H54 (cell line): ENCODE measurements at places on chromosomes 13 and 19.

GRCh38 chr13:104592127-104592526 is 1525.9 kb upstream of the SLC10A2 start:
- no peak for DNase-seq

GRCh38 chr13:100314132-100314910 is 225.4 kb downstream of the PCCA start:
- no peak for DNase-seq

DNA sequence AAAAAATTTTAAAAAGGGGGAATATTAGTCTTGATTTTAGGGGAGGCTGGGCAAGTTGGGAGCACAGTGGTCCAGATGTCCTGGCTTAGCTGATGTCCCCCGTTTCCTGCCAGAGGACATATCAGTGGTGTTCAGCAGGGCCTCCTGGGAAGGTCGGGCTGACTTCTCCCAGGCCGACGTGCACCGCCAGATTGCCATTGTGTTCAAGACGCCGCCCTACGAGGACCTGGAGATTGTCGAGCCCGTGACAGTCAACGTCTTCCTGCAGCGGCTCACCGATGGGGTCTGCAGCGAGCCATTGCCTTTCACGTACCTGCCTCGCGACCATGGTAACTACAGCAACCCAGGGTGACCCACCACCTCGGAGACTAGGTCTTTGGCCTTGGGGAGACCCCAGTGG is 6.4 kb upstream of the CLASRP start:
- no peak for DNase-seq

DNA sequence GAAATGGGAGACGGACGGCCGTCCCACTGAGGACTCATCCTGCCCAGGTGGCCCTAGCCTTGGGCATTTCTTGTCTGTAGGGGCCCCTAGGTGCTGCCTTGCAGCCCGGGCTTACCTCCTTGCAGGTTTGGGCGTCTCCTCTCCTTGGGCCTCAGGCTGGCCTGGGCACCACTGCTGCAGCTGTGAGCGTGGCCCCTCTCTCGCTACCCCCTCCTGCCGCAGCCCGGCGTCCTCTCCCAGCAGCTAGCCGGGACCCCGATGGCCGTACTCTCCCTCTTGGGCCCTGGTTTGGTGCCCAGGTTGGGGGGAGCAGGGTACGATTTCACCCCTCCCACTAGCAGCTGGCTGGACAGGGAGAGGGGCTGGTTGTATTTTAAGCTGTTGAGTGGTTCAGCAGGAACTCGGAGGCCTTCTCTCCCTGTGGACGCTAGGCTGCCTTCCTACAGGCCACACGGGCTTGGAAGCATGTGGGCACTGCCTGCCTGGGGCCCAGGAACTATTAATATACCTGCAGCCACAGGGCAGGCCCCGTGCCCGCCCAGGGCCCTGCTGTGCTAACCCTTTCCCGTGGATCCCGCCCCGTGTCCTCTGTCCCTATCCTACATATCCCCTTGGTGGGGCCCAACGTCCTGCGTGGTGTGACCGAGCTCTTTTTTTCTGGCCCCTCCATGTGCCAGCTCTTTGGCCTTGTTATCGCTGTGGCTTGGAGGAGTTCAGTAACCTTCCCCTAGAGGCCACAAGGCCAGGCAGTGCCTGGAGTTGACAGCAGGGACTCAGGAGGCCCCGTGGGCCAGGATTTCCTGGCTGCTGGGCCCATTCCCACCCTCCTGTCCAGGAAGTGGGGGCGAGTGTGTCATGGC is 11.7 kb downstream of the NDUFB7 start:
- DNase-seq, result no peak

DNA sequence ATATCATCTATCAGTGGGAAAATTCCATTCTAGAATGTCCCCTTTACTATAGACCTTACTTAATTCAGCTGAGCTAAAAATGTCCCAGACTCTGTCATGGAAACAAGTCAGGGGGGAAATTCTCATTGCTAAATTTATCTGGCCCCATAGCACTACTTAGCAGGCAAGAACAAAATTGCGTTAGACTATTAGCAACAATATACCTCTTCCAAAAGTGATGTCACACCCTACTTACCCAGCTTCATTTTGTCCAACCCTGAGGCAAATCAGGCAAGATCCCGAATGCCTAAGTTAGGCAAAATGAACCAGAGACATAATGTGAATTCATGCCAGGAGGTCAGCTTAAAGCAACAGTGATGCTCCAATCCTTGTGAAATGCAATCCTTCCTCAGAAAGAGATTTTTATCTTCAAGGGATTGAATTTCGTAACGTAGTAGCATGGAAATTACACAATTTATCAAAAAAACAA is 93.7 kb downstream of the FRY start:
- DNase-seq, result no peak

DNA sequence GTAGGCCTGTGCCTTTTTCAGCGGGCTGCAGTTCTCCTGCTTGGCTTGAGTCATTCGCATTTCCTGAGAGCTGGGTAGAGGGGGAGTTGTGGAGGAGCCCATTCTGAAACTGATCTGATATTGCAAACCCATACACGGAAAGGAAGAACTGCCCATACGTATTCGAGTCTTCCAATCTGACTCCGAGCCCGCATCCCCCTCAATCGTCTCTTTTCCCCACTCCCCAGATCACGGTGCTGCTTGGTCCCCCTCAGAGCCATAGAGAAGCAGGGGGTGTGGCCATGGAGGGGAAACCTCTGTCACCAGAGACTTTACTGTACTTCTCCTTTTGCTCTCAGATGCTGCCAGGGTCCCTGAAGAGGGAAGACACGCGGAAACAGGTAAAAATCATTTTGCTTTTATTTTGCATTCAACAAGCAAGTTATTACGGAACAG is at the start of gene CD22:
Gene CD22 (plus strand): TSS at position 337 of the 435 bp plus-strand sequence. CDS start 2,854 bp downstream, outside the sequence.
- DNase-seq, result no peak

DNA sequence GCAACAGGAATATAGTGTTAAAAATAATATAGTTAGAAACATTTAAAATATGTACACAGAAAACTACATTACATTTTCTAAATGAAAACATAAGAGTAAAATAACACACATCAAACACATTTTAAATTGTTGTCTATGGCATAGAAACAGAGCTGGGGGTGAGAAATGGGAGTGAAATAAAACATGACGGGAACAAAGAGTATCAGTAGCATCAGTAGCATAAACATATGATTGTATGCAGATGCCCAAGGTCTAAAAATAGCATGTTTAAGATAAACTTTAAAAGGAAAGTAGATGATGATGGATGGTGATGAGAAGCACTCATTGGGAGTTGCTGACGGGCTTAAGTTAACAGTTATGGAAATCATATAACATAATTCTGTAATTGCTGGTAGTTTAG is 1221.7 kb upstream of the SPRY2 start:
- no peak for DNase-seq

GRCh38 chr19:31502536-31503170 is 153.4 kb upstream of the TSHZ3 start:
- DNase-seq, result no peak

DNA sequence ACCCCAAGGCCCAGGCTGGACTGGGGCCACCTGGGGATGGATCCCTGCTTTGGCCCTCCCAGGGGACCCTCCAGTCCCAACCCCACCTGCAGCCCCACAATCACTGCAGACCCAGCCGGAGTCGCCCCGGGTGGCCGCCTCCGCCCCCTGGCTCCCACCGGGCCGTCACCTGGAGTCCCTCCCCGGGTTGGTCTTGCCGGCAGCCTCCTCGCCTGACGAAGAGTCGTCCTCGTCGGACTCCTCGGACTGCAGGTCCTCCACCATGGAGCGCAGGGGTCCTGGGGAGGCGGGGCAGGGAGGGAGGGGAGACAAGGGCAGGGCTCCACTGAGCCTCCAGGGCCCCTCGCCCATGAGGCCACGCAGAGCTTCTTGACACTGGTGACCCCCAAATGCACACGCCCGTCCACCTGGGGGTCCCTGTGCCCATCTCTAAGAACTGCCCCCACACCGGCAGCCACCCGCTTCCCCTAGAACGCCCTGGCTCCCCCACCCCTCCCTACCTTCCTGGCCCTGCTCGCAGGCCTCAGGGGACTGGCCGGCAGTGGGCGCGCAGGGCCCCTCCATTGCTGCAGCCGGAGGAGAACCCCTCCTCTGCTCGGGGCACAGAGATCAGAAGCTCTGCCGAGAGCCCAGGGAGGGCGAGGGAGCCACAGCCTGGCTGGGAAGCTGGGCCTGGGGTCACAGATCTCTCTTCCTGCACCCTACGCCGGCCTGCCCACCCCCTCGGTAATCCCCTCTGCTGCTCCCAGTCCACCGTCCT is 63.4 kb downstream of the MLLT1 start:
- no peak for DNase-seq

GRCh38 chr13:50847501-50847900 is 4.0 kb upstream of the DLEU7 start:
- DNase-seq, result no peak

GRCh38 chr19:12481781-12482508 is 2.7 kb downstream of the ZNF709 start:
- no peak for DNase-seq

- peak; percentile 68 for DNase-seq
Observed at GRCh38 chr19:771332-771785, 20.4 kb downstream of the MISP start.

GRCh38 chr13:34257966-34258365 is 440.0 kb downstream of the RFC3 start:
- DNase-seq, result no peak

GRCh38 chr13:31115616-31116015 is 46.1 kb downstream of the HSPH1 start:
- no peak for DNase-seq

DNA sequence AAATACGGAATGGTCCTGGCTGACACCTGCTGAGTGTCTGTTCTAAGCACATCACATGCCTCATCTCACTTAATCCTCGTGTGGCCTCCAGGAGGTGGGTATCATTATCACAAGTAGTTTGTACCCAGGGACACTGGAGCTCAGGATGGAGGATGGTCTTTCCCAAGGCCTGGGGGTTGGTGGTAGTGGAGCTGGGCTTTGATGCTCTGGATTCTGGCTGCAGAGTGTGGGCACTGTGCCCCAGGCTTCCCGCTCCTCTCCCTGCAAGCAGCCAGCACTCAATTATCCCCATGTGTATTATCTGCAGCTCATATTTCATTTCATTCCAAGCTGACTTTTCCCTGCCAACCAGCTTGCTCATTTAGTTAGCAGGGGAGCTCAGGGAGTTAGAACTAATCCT is 52.1 kb downstream of the SIAH3 start:
- DNase-seq, result no peak

DNA sequence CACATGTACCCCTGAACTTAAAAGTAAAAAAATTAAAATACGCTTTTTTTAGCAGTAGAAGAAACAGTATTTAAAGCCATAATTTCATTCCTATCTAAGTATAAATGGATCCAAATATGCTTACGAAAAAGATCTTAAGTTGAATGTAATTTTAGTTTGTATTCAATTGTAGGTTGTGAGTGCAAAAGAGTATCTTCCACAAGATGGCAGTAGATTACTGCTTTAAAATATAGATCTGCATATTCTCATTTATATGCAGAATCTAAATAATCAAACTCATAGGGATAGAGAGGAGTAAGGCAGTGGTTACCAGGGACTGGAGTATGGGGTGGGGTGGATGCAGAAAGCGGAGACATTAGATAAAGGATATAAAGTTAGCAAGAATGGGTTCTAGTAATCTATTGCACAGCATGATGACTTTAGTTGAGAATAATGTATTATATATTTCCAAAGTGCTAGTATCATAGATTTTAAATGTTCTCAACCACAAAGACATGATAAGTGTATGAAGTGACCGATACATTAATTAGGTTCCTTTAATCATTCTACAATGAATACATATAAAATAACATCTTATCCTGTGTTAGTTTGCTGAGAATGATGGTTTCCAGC is 14.2 kb downstream of the OR7A17 start:
- no peak for DNase-seq

- no peak for DNase-seq
Observed at GRCh38 chr13:98626298-98626935, 49.5 kb upstream of the STK24 start.

GRCh38 chr19:30227012-30227621 is 145.1 kb upstream of the ZNF536 start:
- DNase-seq, result peak; percentile 47
